ENCODE measurements at places on chromosomes 6 and 20.
A peak's percentile ranks its signal among the peaks of the same experiment; 100 is the strongest.

DNA sequence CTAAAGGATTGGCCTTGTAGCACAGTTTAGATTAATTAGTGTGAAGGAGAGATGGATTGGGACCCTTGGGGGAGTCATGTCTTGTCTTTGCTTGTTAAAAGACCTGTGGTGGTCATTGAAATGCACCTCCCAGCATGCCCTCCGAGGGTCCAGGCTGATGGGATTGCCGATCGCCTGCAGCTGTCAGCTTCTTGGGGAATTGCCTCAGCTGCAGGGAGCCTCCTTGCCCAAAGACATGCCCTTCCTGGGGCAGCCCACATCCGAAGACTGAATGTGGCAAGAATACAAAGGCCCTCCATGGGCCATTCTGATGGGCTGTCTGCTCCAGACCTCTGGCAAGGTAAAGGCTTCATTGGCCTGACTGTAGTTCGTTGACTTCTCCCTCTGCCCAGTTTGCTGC is 150.7 kb downstream of the FARS2 start:
- DNase-seq: no peak

GRCh38 chr20:24653306-24653705 is 183.9 kb downstream of the SYNDIG1 start:
- DNase-seq: no peak

DNA sequence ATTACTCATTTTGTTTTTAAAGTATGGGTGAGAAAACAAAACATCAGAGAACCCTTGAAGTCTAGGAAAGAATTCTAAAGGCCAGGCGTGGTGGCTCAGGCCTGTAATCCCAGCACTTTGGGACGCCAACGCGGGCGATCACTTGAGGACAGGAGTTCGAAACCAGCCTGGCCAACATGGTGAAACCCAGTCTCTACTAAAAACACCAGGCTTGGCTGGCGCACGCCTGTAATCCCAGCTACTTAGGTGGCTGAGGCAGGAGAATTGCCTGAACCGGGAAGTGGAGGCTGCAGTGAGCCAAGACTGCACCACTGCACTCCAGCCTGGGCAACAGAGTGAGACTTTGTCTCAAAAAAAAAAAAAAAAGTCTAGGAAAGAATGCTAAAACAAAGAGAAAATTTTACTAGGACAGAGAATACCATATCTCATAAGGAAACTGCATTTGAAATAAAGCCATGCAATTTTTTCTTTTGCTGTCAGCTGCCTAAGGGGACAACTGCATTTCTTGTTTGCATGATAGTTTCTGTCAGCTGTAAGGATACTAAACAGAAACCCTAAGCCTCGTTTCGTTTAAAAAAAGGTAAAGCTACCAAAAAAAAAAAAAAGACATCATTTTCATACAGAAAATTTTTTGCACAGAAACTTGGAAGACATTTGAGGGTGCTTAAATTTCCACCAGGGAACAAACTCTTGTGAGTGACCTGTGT is 32.1 kb downstream of the SMLR1 start:
- no peak for DNase-seq

GRCh38 chr6:146526192-146526591 is 17.4 kb upstream of the RAB32 start:
- DNase-seq: no peak

GRCh38 chr6:21109391-21110178 is 484.0 kb upstream of the SOX4 start:
- no peak for DNase-seq

- no peak for DNase-seq
These were observed 72.9 kb downstream of the ATG5 start for GRCh38 chr6:106252687-106253086.

- no peak for DNase-seq
These were observed 27.5 kb upstream of the JARID2 start for GRCh38 chr6:15218401-15218800.

DNA sequence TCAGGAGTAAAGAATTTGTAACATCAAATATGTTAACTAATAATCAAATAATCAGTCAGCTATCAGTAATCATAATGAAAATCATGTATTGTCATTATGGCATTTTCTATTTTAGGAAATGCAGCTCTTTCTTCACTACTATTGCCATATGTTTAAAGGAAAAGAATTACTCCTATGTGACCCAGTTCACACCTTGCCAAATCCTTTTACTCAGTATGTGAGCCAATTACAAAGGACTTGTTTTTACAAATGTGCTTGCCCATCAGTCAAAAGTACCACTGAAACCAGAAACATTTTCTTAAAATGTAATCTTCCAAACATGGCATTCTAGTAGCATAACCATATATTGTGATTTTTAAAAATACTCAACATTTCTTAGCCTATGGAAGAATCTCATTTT is 63.6 kb downstream of the NCOA7 start:
- DNase-seq: no peak

DNA sequence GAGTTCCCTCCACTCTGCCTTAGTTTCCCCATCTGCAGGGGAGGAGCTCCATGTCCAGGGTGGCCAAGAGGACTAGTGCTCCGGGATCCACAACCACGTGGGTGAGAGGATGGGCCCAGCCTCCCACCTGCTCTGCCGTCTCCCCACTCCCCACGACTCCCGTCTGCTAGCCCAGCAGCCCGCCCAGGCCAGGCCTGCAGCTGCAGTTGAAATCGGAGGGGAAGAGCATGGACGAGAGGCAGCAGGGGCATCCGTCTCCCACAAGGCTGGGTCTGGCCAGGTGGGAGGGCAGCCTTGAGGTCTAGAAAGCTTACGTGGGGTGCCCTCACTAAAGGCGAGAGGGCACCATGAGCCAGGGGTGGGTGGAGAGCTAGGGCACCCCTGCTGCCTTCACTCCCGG is 8.6 kb downstream of the NOL4L start:
- no peak for DNase-seq

GRCh38 chr20:25399037-25399430 is 8.4 kb upstream of the ABHD12 start:
- DNase-seq: peak; percentile 71

- no peak for DNase-seq
These were observed 124.6 kb downstream of the EYA2 start for GRCh38 chr20:47019121-47019824.

DNA sequence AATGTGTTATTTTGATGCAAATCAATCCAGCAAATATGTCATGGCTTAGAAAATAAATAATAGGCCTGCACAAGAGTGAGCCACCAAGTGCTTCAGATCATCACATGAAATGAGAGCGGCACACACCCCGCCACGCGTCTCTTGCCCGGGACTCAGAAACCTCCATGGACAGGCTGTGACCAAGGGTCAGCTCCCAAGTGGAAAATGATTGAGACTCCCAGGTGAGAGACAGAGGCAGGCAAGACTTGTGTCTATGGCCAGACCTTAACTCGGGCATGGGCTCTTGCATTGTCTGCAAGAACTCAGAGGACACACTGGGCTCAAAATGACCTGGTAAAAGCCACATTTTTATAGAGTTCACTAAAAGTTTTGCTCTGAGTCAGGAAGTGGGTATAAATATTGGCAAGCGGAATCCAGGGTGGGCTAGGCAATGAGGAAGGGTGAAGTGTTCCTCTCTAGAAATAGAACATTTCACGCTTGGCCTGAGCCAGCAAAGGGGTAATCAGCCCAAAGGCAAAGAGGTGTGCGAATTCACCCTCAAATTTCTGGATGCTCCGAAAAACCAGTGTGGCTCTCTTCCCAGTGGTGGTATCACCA is 30.7 kb upstream of the RIN2 start:
- no peak for DNase-seq

DNA sequence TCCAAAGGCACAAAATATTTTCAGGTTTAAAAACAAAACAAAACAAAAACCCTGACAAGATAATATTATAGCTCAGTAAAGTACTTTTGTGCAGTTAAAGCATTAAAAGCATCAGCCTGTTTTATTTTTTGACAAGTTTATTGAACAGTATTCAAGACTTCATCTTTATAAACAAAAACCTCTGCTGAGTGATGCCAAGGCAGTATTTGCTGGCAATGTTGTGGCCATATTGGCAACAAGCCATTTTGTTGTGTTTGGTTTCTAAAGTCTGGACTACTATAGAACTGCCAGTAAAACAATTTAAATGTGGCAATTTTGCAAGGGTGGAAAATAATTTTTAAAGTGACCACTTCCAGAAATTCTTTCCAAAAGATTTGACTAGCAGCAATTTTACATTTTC is 15.9 kb downstream of the CPNE1 start:
- no peak for DNase-seq

DNA sequence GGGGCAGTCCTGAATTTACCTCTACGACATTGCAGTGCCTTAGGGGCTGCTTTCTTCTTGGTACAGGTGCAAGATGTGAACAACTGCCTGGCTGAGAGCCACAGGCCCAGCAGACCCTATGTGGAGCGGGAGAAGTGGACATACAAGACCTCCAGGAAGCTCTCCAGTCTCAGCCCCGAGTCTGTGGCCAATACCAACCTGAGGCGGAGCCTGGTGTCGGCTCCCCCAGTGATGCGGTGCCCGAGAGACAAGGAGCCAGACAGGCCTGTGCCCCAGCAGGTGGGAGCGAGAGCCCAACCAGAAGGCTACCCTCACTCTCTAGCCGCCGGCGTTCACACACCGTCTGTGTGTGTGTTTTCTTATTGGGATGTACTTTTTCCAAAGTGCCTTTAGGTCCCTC is 59.6 kb downstream of the EFCAB8 start:
- DNase-seq: no peak

- no peak for DNase-seq
These were observed 47.6 kb upstream of the RNF24 start for GRCh38 chr20:4062721-4063606.

DNA sequence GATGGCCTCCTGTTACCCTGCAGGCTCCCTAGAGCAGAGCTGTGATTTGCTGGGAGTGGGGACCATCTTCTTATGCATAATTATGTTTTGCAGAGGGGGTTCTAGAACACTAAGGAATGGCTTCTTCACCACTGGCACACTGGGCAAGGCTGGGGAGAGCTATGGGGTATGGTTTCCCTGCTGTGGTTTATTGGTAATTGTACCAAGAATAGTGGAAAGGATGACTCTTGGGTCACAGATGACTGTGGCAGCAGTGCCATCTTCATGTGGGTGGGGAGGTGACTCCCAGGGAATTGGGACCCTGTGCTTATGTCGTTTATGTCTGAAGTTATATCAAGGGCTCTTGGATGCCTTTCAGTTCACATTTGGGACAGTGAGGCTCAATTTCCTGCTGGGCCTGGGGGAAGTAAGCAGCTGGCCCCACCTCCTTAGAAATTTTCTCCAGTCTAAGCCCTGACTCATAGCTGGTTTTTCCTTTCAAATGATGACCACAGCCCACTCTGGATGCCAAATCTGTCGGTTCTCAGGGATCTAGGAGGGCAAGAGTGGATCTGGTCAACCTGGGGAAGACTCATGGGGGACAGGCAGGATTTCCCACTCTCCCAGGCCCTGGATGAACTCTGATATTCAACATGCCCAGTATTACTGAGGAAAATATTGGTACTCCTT is 230.8 kb downstream of the LRFN2 start:
- DNase-seq: no peak

- DNase-seq: no peak
These were observed at the start of gene EDN1 for GRCh38 chr6:12289933-12290820. Gene EDN1 (plus strand): TSS chr6:12290361. CDS start chr6:12290630, 269 bp downstream.

DNA sequence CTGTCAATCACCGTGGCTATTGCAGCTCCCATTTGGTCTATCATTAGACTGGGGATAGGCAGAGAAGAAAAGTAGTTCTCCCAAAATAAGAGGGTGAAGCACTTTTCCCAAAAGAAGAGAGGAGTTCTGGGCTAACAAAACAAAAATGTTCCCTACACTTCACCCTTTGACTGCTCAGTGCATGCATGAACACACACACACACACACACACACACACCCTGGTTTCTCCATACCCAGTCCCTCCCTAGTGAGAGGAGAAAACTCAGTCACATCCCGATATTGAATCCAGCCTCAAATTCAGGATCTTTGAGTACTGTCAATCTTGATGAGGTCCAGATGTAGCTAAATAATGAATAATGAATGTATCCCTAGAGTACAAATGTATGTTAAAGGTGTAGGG is 4.6 kb upstream of the TBPL1 start:
- peak; percentile 1 for DNase-seq

- DNase-seq: no peak
These were observed 18.4 kb downstream of the SLC22A23 start for GRCh38 chr6:3438190-3439167.

DNA sequence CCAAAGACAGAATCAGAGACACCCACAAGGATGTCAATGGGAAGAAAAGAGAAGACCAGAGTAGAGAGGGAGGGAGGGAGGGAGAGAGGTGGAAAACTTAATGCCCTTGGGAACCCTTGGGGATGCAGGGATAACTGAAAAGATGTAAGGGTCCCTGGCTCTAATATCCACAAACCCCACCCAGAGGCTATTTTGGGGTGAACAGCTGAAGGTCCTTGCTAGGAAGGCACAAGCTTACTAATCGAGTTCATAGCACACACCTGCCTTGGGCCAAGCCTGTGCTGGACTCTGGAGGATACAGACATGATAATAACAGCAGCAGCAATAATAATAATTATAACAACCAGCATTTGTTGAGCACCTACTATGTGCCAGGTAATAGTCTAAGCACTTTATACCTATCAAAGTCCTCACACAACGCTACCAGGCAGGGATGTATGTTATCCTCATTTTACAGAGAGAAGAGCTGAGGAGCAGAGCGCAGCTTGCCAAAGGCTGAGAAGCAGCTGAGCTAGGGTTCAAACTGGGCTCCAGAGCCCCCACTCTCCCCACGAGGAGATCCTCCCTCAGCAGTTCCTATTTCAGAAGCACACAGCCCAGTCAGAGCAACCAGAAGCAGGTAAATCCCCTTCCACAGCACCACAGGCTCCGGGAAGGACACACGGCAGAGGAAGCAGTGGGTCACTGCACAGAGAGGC is 174.2 kb downstream of the ANKRD60 start:
- no peak for DNase-seq

DNA sequence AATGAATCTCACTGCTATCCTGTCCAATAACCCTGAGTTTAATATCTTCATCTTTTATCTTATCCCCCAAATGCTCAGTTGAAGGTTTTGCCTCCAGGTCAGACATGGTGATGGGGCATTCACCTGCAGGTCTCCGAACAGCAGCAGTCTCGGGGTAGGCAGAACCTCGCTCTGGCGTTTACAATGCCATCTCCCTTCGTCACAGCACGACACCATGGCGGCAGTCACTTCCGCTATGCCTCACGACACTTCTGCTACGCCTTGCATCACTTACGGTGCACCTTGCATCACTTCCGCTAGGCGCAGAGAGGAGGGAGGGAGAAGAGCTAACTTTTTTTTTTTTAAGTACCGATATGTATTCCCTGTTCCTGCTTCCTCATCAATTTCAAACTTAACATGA is 194.9 kb downstream of the BCAS1 start:
- DNase-seq: no peak

- DNase-seq: no peak
These were observed 176.6 kb downstream of the MRPL14 start for GRCh38 chr6:43950731-43951062.

All from NCI-H1694 (cell line).